8988T (cell line): ENCODE measurements at places on chromosomes 7 and 10.
A peak's percentile ranks its signal among the peaks of the same experiment; 100 is the strongest.

GRCh38 chr10:98417481-98417959 is 2.5 kb upstream of the PYROXD2 start:
- no peak for DNase-seq

- no peak for DNase-seq
Observed at GRCh38 chr7:108239501-108240225, 109.5 kb upstream of the LAMB4 start.

DNA sequence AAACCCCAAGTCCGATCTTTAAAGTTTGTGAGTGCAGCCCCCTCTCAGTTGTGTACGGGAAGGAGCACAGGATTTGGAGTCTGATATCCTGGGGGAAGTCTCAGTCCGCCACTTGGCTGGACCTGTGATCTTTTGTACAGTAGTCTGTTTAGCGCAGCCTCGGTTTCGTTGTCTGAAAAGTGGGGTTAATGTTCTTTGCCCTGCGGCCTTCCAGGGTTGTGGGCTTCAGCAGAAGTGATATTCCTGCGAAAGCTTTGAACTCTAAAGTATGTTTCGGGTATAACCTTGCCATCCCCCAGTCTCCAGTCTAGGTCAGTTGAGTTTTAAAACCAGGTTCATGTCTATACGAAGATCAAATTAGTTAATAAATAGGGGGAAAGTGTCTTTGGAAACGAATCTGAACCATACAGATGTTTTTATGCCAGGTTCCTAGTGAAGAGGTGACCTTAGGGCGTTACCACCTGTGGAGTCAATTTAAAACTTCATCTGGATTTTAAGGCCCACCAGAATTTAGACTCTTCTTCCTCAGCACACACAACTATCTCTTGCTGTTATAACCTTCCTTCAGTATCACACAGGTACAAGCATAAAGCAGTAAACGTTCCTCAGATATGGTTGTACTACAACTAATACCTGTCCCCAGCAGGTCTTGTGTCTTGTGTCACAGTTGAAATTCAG is 904 bp downstream of the R3HCC1L start:
- no peak for DNase-seq

GRCh38 chr7:103656221-103656620 is 210.2 kb upstream of the SLC26A5 start:
- no peak for DNase-seq

- DNase-seq: no peak
Observed at GRCh38 chr10:119466655-119467054, 75.9 kb downstream of the RGS10 start.

DNA sequence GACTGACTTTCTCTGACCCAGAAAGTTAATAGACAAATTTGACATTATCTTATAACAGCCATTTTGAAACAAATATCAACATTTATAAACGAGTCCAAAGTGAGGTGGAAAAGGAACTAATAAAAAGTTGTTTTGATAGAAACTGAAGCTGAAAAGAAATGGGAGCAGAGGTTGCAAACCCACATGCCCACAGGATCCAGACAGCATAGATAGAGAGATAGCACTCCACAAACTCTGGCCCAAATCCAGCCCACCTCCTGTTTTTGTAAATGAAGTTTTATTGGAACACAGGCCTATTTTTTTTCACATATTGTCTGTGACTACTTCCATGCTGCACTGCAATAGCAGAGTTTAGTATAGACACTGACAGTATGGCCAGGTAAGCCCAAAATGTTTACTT is 171.9 kb downstream of the PRKG1 start:
- DNase-seq: no peak

- DNase-seq: no peak
Observed at GRCh38 chr7:51295440-51296245, 21.0 kb downstream of the COBL start.

- DNase-seq: peak; percentile 98
Observed at GRCh38 chr10:101141616-101142532, 10.8 kb downstream of the TLX1 start.

- DNase-seq: no peak
Observed at GRCh38 chr7:44438816-44439215, 51.6 kb downstream of the NUDCD3 start.

DNA sequence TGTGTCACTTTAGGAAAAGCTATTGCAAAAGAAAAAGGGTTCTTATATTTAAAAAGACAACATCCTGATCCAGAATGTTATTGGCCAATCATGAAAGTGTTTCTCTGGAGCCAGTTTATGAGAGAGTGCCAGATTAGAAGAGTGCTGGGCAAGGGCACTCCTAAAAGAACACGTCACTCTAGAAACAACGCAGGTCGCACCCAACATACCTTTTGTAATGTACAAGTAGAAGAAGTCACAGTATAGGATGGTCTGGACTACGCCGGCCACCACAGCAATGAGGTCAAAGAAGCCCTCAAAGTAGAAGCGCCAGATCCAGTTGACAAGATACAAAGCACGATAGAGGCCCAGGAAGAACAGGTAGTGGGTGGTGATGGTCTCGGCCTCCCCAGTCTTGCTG is 18.1 kb upstream of the DAGLB start:
- DNase-seq: no peak

DNA sequence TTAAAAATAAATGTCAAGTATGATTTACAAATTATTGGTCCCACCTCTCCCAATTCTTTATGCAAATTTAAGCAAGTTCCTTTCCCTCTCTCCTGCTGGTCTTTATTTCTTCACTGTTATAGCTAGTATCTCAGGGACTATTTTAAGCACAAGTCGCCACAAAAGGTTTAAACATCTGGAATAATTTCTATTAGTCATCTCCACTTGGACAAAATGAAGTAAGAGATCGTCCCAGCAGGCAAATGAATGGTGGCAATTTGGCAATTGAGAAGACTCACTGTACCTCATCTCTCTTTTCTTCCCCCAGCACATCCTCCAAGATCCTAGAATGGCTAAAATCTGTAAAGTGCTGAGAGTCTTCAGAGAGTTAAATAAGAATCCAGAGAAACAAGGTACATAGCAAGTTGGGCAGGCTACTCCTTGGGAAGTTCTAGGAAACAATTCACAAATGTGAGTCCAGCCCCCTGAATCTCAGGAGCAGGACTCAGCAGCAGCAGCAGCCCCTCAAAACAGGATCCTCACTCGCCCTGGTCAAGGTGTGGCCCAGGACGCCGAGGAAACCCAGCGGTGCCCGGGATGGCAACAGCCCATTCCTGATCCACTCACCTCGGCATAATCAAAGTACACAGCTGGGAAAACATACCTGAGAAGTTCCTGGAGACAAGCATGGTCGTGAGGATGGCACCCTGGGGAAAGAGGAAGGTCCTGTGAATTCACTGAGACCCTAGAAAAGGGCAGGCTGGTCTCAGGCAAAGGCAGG is 30.3 kb upstream of the NDST2 start:
- no peak for DNase-seq

DNA sequence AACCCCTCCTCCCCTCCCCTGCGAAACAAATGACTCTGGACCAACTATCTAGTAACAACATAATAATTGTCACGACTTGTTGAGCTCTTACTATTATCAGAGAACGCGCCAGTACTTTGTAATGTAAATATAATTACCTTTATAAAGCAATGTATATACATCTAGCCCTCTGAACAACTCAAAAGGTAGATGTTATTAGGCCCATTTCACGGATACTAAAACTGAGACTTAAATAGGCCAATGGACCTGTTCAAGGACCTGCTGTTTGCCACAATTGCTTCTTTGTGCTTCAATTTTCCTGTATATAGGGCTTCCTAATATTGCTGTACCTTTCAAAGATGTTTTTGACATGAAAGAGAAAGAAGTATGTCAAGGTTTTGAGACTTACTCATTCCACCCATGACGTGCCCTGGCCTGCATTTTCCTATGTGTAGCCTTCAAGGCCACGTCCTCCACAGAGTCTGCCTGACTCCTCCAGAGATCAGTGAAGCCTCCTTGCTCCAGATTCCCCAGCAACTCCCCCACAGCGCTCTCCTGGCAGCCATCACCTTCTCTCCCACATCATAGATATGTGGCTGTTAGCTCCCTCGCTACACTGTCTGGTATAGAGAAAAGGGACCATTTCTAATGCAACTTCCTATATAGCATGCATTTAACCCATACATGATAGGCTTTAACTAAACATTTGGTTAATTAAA is 156.6 kb downstream of the SKIDA1 start:
- no peak for DNase-seq

GRCh38 chr7:107563081-107563774 is 492 bp downstream of the COG5 start:
- no peak for DNase-seq

DNA sequence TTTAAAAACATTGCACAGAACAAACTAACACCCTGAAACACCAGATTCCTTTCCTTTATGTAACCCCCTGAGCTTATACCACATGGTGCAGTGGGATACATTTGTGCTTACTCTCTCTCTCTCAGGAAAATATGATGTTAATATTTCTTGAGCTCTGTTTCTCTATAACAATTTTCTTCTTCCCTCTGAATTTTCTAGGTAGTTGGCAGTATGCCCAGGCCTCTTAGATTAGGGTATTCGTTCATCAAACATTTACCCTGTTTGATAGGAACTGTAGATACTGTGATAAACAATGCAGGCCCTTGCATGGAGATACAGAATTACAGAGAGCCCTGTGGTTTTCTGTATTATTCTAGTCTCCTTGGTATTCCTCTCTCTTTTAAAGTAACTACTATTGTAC is 567.8 kb downstream of the IPMK start:
- no peak for DNase-seq

DNA sequence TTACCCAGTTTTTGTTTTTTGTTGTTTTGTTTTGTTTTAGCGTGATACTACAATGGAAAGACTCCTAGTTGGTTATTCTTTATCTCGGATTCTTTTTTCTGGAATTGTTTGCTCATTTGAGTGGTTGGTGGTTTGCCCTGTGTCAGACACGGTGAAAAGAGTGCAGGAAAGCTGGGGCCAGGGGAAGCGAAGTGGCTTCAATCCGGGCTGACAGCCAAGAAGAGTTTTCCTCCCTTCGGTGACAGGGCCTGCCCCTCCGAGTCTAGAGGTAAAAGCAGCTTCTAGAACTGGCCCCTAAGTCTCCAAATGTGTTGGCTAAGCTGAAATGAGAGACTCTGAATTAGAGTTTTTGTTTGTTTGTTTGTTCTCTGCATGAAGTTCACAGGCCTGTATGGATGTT is 5.7 kb upstream of the AP5Z1 start:
- DNase-seq: no peak

DNA sequence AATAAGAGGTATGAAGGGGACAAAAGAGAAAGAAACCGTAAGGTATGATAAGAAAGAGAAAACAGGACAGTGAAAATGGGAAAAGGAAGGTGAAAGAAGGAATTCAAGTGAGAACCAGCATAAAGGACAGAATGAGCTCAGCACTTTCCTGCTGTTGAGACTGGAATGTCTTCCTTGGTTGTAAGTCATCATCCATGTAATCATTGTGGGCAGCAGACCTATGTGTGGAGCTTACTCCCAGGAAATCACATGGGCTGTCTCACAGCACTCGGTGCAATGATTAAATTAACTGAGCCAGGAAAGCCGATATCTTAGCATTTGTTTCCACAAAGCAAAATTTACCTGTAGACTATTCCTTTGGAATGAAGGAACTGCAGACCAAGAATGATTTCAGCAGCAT is 118.1 kb downstream of the PRKCQ start:
- DNase-seq: no peak

DNA sequence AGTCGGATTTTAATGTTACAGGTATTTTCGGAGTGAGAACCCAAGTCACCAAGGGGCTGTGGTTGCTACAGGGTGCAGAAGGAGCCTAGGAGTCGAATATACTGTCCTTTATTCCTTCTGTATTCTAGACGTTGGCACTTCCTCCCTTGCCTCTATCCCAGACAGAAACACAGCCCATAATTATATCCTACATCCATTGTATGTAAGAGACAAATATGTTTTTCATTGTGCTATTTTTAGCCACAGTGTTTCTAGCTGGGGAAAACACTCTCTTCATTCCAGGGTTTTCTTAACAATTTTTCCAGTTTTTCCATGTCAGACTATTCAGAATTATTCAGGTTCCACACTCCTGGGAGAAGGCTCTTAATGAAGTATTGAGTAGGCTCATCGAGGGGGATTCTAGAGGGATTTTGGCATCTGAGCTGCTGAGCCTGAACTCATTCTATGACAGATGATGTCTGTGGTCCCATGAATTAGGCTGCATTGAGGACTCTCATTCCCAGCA is 32.6 kb downstream of the KIAA1217 start:
- no peak for DNase-seq

DNA sequence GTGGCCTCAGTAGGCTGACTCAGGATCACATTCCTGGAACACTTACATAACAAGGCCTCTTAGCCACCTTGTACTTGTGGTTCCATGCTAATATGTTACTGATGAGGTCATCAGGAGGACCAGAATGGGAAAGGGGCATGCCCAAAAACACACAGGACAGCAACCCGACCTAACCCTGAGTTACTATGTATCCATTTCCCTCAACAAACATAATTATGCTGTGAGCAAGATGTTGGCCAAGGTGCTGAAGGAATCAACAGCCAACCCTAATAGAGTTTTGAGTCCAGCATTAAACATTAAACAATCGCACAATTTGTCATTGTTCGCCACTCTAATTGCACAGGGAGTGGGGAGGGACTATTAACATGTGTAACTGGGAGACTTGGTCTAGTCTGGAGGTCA is 129.4 kb downstream of the PLPP4 start:
- DNase-seq: no peak

- DNase-seq: no peak
Observed at GRCh38 chr10:69459101-69459790, 8.0 kb downstream of the TSPAN15 start.

DNA sequence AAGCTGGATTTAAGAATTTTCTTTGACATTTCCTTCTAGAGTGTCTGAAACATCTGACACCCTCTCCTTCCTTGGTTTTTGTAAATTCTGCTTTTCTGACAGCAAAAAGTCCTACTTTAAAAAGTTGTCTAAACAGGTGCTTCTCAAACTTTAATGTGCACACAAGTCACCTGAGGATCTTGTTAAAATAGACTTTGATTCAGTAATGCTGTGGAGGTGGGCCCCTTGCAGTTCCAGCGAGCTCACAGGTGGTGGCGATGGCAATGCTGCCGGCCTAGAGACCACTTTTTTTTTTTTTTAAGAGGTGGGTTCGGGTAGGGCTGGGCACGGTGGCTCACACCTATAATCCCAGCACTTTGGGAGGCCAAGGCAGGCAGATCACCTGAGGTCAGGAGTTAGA is 77.1 kb downstream of the ABCC2 start:
- DNase-seq: no peak

- DNase-seq: no peak
Observed at GRCh38 chr7:91314591-91315323, 50.5 kb downstream of the FZD1 start.

- no peak for DNase-seq
Observed at GRCh38 chr7:4013793-4014192, 668.3 kb upstream of the FOXK1 start.

- DNase-seq: no peak
Observed at GRCh38 chr7:55348502-55348901, 16.6 kb upstream of the LANCL2 start.
